HFFc6 (cell line): ENCODE measurements at places on chromosomes 7 and 10. TPM values are rescaled to one million over a fixed set of nuclear protein-coding genes. Genes with fewer than 3 reads are reported as not detected.

DNA sequence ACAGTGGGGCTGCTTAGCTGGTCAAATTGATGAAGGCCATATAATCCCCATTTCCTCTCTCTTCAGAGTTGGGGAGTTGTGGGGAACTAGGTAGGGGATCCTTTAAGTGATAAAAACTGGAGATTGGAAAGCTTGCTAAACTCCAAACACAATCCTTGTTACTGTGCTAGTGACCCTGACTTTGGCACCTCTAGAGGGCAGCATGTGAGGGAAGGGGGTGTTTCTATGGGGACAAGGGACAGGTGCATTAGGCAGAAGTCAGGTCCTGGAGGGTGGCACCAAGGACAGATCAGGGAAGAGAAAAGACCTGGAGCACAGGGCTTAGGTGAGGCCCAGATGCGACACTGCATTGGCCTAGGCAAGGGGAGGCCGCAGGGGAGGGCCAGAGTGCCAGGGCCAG is 66.9 kb downstream of the CDHR3 start:
- DNase-seq: no peak

Gene PRLHR
- not detected in 2 replicates for total RNA-seq

DNA sequence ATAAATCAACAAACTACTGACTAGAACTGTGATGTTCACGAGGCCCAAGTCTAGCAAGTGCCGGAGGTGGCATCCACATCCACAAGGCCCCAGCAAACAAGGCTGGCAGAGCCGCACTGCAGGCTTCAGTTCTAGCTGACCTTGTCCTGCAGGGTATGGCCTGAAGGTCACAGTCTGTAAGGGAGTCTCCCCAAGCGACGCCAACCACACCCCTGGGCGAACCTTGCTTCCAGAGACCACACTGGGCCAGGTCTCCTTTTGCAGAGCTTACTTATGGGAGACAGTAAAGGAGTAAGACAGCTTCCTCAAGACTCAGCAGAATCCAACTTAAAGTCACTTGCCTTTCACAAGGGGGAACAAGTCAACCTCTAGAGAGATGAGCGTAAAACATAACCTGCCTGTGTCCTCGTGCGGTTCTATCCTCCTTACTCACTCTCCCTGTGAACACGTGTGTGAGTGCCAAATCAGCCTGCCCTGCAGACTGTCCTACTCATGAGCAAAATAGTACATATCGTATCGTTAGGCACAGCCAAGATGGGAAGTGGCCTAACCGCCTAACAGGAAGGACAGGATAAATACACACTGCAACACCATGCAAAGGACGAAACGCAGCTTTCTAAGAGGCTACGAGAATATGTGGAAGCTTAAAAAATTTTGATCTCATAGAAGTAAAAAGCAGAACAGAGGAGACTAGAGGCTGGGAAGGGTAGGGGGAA is 22.7 kb downstream of the FAM53B start:
- no peak for DNase-seq

Gene CLDN4
- total RNA-seq: 0.05 to 0.22 TPM in 2 of 3 replicates, not detected in the other

DNA sequence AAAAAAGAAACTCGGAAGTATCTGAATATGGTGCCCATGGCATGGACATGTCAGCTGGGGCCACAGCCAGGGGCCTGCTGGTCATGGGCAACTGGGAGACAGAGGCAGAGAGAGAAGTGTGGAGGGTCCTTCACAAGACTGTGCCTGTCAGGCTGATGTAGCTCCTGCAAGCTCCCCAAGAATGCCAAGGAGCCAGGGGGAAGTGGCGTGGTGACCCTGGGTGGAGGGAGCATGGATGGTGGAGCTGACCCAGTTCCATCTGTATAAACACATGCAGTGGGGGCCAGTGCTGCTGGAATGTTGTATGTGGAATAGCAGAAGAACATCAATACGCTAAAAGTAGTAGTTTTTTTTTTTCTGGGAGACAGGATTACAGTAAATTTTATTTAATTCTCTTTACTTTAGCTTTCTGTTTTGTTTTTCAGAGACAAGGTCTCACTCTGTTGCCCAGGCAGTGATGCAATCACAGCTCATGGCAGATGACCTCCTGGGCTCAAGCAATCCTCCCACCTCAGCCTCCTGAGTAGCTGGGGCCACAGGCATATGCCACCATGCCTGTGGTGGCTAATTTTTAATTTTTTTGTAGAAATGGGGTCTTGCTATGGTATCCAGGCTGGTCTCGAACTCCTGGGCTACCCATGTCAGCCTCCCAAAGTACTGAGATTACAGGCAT is 10.5 kb upstream of the ZMIZ2 start:
- DNase-seq: no peak

- DNase-seq: peak; percentile 90
Measured at GRCh38 chr10:118692872-118693271, 61.9 kb downstream of the CACUL1 start.

DNA sequence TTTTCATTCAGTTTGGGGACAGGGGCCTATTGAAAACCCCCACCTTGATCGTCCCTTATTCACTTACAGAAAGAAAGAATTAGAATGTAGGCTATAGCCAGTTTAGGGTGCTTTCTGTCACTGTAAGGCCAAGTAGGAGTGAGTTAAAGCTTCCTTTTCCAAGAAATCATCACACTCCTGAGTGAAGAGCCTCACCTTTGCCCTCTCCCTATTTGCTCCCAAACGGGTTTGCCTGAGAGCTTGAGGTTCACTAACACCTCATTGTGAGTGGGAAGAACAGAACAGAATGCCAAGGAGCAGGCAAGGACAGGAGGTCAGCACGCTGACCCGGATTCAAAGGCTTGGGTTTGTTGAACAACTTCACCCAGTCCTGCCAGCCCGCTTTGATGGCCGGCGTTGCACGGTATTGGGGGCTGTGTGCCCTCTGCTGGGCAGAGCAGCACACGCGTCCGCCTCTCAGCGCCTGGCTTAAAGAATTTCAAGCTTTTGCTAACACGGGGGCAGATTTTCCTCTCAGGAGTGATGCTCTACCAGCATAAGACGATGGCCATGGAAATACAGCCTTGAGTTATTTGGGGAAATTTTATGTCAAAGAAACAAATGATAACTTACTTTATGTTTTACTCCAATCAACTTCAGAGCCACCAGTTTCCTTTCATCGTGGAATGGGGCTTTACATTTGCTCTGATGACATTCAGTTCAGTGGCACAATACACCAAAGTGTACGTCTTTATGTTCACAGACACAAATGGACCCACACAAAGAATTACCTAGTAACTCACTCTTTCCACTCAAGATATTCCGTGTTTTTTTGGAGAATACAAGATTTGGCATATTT is 470.0 kb downstream of the SUGCT start:
- no peak for DNase-seq

GRCh38 chr10:49419005-49419404 is 23.1 kb upstream of the DRGX start:
- DNase-seq: no peak

- DNase-seq: no peak
Measured at GRCh38 chr10:108404155-108404554, 1239.6 kb upstream of the SORCS1 start.

DNA sequence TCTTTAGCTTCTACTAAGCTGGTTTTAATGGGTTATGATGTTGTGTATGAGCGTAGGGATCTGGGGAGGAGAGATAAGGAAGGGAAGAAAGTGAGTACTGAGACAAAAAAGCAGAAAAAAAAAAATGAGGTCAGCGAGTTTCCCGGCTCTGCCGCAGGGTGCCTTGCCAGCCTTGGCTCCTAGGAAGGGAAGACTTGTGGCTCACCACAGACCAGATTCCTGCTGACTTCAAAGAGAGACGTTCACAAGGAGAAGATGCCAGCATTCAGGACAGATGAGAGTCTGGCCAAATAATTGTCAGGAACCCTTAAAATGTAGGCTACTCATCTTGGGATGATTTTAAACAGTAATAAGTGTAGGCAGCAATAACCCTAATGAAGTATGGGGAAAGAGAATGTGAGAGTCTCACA is 11.4 kb upstream of the FAS start:
- DNase-seq: peak; percentile 86

Gene C10orf62
- not detected in 3 replicates for total RNA-seq

DNA sequence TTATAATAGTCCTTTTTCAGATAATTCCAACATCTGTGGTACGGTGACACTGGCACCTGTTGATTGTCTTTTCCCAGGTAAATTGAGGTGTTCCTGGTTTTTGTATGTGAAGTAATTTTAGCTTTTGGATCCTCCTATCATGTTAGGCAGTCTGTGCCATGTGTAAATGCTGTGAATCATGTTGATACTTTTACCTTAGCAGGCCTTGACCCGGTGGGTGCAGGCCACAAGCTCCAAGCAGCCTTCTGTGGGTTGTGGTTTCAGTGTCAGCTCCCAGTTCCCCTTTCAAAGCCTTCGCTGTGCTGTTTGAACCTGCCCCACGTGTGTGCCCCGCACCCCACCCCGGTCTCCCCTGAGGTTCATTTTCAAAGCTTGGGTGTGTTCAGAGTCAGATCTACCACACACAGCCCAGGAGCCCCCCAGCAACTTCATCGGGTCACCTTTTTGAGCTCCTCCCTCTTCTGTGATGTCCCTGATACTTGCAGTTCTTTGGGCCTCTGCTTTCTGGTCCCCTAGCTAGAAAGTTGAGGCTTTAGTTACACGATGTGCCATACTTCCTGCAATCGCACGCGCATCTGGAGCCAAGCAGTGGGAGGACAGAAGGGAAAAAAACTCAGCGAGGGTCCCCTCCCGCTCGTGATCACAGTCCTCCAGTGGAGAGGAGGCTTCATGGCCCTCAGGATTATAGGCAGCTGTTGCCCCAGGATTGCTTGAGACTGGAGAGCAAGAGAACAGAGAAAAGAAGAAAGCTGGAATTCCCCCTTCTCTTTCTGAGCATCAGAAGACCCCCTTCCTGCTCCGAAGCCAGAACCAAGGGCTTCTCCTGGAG is 8.7 kb upstream of the BHLHA15 start:
- DNase-seq: no peak

- no peak for DNase-seq
Measured at GRCh38 chr7:42315103-42315502, 78.1 kb upstream of the GLI3 start.

- DNase-seq: no peak
Measured at GRCh38 chr7:1740214-1740613, 70.1 kb downstream of the ELFN1 start.

Gene PPP1R3A
- not detected in 3 replicates for total RNA-seq

- no peak for DNase-seq
Measured at GRCh38 chr10:88642209-88642608, 22.0 kb upstream of the LIPF start.

Gene EFCAB10
- total RNA-seq: not detected in 3 replicates

DNA sequence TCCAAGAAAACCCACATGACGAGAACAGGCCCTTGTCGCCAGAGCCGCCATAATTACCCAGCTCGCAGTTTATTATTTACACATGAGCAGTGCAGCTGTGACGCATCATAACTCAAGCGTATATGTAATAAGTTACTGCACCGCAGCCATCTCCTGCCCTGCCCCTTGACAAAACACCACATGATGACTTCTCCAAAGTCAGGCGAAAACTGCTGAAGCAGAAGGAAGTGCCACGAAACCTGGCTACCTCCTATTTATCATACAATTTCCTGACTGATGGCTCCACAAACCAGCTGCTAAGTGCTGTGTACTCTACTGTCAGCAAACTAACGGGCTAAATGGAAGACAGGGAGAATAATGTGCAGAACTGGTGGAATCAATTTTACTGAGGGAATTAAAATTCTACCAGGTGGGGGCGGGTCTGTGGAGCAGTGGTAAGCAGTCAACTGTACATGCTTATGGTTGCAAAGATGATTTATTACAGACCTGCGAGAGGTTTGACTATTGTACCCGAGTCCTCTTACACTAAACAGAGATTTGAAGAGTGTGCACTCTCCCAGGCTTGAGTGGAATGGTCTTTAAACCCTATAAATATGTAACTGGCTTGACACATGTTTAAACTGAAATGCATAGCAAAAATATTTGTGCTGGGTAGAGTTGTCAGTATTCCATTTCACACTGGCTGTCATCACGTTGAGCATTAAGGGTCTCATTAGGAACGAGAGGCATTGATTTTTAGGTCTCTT is 156.0 kb downstream of the GLI3 start:
- no peak for DNase-seq

DNA sequence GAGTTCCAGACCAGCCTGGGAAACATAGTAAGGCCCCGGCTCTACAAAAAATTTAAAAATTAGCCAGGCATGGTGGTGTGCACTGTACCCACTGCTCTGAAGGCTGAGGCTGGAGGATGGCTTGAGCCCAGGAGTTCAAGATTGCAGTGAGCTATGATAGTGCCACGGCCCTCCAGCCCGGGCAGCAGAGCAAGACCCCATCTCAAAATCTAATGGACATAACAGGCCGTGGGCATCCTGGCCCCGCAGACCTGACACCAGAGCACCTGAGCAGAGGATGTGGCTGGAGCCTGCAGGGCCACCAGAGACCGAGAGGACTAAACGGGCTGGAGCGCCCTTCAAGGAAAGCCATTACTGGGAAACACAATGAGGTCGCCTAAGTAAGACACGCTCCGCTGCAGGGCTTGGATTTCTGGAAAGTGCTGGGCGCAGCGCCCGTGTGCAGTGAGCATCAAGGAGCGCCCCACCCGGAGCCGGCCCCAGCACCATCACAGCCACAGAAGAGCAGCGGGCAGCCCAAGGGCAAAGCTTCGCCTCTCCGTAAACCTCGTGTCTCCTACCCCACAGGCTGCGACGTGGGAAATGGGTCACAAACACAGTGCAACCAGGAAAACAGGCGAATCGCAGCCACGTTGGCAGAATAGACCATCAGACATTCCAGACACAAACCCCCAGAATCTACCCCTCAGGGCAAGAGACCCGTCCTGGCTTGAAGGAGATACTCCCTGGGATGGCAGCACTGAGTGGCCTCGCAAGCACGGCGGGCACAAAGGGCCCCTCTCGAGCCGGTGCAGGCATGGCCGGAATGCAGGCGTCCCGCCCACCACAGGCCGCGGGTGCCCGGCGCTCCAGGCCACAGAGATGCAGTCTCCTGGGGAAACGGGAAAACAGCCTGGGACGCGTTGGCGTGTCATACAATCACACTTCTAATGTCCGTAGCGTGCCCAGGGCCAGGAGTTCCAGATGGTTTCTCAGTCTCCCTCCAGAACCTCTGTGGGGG is 4.9 kb downstream of the RADIL start:
- DNase-seq: no peak

DNA sequence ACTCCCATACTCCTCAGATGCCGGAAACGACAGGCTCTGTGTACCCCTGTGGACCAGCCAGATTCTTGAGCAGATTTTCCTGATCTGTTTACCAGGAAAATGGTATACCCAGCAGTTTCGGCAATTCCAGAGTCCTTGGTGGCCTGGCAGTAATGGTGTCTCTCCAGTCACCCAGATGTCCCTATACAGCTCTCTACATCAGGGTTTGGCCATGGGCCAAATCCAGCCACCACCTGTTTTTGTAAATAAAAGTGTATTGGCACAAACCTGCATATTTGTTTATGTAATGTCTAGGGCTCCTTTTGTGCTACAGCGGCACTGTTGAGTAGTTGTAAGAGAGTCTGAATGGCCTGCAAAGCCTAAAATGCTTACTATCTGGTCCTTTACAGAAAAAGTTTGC is 491.3 kb downstream of the RPS24 start:
- no peak for DNase-seq

Gene GPR141
- not detected in 3 replicates for total RNA-seq

- peak; percentile 93 for DNase-seq
Measured at GRCh38 chr7:106623853-106624252, 37.1 kb downstream of the CCDC71L start.

DNA sequence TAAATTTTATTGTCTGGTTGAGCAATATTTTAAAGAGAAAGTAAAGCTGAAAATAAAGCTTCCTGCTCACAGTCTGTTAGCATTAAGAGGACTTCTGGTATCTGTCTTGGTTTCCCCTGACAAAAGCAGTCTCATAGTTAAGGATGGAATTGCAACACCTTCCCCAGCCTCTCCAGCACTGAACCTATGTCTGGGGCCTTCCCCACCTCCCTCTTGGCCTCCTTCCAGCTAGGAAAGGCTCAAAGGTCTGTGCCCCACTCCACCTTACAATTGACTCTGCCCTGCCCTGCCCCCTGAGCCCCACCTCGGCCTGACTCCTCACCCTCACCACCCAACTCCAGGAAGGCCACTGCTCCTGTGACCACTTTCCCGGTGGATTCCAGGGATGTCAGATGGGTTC is 33.2 kb downstream of the COL17A1 start:
- no peak for DNase-seq
